Muscle of leg (tissue), 16 donors: ENCODE measurements at places on chromosomes 4 and X. TPM values are rescaled to one million over a fixed set of nuclear protein-coding genes. Genes with fewer than 3 reads are reported as not detected.

VAMP7 gene
- total RNA-seq, result 18.4 TPM

UBE2K gene
- 16.0 TPM for total RNA-seq

CLGN gene
- 1.6 TPM for total RNA-seq

GPR119 gene
- not detected for total RNA-seq

KCNE5 gene
- 27.6 TPM for total RNA-seq

ALG13 gene
- 23.0 TPM for total RNA-seq

VCX3B gene
- total RNA-seq, result not detected

VSIG4 gene
- 15.4 TPM for total RNA-seq

SMARCA1 gene
- 75.3 TPM for total RNA-seq

CCDC158 gene
- total RNA-seq, result 0.18 TPM

UVSSA gene
- 5.9 TPM for total RNA-seq

ASMT gene
- total RNA-seq, result 0.13 TPM

RPA4 gene
- 0.93 TPM for total RNA-seq

FAM241A gene
- 1.9 TPM for total RNA-seq

DNA sequence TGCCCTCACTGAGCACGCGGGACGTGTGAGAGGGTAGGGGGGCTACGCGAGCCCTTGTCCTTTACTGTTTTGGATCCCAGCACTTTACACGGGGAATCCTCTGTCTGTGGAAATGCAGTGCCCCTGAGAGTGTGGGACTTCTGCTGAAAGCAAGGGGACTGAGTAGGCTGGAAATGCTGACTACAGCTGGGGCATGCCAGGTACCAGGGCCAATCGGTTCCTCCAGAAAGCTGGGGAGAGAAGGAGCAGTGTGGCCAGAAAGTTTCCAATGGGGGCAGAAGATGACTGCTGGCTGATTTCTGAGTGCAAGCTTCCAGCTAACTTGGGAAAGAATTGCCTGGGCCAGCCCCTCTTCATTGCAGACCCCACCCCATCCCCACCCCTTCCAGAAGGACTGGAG, 1.5 kb downstream of the NHSL2 start:
- peak; percentile 50 for DNase-seq

- DNase-seq, result no peak
These were observed 101.6 kb downstream of the KLHL8 start for GRCh38 chr4:87118826-87119225.

DNA sequence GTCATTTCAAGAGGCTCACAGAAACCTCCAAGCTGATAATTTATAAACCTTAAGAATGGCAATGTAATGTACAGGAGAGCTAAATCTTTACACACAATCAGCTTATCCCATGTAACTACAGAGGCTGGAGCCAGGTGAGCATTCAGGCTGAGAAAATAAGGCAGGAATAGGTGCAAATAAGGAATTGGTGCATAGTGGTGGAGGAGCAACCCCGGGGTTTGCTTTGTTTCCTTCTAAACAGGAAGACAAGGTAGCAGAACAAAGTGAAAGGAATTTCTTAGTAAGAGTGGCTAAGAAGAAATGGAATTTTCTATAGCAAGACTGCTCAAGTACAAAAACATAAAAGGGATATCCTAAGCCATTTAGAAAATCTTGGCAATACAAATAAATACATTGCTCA, 82.4 kb downstream of the NR3C2 start:
- no peak for DNase-seq

DNA sequence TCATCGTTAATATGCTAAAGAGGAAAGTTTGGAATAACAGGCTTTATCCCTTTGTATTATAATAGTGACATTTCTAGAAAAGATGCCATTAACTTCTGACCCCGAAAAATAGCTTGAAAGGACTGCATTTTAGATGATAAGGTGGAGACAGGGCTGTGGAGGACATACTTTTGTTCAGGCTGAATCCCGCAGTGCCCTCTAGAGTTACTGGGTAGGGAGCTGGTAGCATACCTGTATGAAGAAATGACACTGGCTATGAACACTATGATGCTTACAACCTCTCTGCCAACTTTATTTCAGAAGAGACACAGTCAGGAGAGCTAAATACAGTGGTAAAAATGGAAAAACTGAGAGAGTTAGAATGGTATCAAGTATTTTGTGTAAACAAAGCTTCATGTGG, 8.1 kb downstream of the IL1RAPL1 start:
- DNase-seq, result no peak

GRCh38 chr4:52096048-52096447, 44.9 kb downstream of the SPATA18 start:
- DNase-seq, result no peak

DNA sequence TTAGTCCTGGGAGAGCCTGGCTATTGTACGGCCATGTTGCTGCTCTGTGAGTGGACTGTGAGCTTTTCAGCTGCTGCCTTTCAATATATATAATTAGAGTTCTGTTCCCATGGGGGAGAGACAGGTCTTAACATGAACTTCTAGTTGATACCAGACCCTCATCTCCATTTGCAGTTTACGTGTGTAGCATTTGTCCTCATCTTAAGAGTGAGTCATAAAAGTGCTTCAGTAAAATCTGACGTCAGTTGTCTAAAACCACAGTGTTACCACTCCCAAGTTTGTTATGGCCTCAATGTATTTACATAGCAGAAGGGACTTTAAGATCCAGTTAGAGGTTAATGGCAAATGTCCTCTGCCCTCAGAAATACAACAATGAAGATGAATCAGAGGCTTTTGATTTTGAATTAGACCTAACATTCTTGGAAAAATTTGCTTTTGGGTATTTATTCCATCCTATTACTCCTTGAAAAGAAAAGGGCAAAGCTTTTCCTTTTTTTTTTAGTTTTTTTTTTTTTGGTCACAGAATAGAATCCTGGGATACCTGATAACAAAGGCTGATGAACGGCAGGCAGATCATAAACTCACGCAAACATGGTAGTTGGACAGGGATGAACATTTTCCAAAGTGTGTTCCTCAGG, 38.6 kb downstream of the PHOX2B start:
- no peak for DNase-seq

DNA sequence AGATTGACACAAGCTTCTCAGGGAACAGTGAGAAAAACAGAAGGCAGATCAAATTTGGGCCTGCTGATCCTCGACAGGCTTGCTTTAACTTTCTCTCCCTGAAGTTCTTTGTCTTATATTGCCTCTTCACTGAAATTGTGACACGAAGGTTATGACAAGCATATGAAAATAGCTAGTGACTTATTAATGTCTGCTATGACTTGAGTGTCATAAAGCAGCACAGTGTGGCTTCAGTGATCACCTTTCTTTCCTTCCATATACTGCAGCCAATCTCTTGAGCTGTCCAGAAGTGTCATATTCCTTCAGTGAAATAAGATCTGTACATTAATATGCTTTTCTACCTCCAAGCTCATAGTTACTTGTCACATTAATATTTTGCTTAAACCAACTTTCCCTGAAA, 870.2 kb downstream of the C4orf33 start:
- DNase-seq, result no peak

- DNase-seq, result no peak
These were observed 80.1 kb upstream of the STIM2 start for GRCh38 chr4:26780539-26780938.

DNA sequence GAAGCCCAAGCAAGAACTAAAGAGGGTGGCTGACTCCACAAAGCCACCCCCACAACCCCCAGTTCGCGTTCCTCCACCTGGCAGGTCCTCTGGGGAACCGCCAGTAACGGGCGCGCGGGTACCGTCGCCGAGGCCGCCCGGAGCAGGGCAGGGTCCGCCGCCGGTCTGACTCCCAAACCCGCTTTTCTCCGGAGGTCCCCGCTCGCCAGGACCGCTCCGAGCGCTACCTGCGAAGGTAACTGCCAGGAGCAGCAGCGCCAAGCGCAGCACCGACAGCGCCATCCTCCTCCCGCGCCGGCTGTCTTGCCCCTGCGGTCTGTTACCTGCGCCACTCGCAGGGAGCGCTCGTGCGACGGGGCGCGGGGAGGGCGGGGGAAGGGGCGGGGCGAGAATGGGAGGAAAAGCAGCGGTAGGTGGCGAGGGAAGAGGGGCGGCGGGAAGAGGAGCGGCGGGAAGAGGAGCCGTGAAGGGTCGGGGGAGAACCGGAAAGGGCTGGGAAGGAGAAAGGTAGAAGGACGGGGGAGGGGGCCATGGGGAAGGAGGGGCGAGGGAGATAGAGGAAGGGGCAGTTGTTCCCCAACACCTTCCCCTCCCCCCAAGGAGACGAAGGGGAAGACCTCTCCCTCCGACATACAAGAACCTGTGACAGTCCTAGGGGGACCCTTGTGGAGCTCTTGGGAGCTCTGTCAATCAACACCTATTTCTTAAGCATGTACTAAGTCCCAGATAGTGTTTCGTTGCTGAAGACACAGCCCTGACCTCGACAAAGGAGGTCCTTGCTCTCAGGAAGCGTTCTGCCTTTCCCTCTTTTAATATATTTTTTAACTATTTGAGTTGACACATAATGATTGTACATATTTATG, at the start of gene SPINK2:
TSS of gene SPINK2 (minus strand) at position 321 of the 863 bp plus-strand sequence. CDS start at position 282, 39 bp downstream.
- DNase-seq, result no peak

DNA sequence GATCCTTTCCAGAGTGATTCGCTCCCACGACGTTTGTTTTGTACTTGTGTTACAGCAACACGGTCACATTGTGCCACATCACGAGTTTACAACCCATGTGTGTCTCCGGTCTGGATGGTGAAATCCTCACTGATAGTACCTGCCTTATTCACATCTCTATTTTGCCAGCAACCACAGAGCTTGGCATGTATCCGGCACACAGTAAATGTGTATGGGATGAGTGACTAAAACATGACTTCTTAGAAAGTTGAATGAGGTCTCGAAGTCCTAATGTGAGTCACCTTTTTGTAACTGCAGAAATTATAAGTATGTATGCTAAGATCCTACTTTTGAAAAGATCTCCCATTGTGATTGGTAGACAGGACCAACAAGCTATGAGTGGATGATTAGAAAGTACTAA, 7.5 kb downstream of the STOX2 start:
- no peak for DNase-seq

- DNase-seq, result peak; percentile 71
These were observed 825 bp upstream of the RASGEF1B start for GRCh38 chr4:81472281-81473182.

DNA sequence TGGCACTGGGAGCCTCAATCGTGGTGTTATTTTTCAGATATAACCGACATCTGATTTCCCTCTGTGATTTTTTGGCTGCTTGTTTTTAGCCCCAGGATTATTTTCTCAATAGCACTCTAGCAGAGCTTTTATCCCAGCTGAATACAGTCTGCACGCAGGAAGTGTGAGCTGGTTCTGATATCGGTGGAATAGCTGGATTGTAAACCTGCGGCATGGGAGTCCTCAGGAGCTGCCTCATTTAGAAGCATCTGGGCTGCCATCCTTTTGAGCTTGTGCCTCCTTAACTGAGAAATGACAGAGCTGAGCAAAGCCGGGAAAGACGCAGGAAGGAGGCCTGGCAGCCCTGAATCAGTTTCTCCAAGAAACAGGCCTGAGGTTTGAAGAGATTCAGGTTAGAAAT, 28.4 kb upstream of the GRPEL1 start:
- no peak for DNase-seq

- no peak for DNase-seq
These were observed 397.9 kb downstream of the PPP3CA start for GRCh38 chr4:100949350-100949935.

GRCh38 chrX:133633162-133633561, 217.9 kb upstream of the GPC4 start:
- DNase-seq, result no peak

DNA sequence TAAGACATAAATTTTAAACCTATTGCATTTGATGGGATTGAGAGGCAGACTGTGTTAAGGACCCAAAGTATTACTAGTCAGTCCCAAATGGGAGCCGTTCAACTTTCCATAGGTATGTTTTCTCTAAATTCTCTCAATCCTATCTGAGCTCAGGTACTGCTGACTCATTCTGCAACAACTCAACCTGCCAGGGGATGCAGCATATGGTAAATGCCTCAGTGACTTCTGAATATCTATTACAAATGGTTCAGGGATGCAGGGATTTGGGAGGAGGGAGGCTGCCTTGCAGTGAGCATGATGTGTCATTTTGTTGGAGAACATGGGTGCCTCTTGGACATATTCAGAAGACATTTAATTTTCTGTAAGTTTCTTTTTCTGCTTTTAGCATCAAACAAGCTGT, 97.3 kb downstream of the HDAC8 start:
- no peak for DNase-seq

- peak; percentile 82 for DNase-seq
These were observed 19.1 kb downstream of the CD99 start for GRCh38 chrX:2710041-2710840.

- peak; percentile 57 for DNase-seq
These were observed 163.1 kb upstream of the PLAC1 start for GRCh38 chrX:134821370-134821769.

- no peak for DNase-seq
These were observed 8.5 kb downstream of the RBM47 start for GRCh38 chr4:40621229-40621591.

DNA sequence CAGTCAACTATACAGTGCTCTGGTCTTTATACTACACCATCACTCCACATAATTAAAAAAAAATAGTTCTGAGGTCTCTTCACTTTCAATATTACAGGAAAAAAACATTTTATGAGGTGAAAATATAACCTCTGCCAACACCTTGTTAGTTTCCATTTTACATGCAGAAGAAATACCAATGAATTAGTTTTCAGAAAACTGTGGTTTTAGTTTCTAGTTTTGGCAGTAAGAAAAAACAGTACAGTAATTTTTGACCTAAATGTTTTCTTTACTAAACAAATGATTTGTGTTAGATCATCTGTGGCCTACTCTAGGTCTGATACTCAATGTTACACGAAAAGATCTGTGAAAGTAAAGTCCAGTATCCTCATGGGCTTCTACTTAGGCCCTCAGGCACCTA, 10.0 kb downstream of the SULT1E1 start:
- DNase-seq, result no peak

DNA sequence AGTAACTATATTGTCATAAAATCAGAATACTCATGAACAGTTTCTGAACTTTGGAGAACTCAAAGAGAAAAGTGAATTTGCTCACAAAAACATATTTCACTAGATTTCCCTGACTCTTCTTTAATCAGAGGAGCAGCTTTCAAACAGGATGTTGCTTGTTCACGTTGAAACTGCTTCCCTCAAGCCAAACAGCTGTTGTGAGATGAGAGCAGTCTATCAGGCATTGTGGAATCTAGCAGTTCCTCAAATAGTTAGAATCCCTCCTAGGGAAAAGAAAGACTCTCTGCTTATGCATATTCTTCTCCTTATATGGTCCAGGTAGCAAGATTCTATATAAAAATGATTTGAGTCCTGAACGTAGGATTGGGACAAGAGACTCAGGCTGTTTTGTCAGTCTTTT, 1012.1 kb downstream of the FAM133A start:
- peak; percentile 73 for DNase-seq

DNA sequence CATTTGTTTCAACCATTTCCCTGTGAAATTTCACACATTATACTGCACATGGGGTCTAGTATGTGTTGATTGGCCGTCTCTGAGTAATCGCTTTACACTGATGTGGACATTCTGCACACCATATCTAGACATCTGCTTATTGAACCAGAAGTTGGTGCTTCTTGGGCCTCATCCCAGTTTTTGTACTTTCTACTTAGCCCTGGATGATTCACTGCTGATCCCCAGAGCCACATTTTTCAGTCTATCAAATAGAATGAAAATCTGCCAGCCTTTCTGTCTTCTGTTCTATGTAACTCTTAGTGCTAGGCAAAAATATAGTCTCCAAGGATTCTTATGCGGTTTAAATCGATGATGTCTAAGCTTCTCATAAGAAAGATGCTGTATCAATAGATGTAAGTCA, 40.5 kb upstream of the RELL1 start:
- no peak for DNase-seq
